Effector memory CD4-positive, alpha-beta T cell (primary cell): ENCODE measurements at places on chromosomes 7 and 10.

- DNase-seq: no peak
Observed at GRCh38 chr10:24907956-24908355, 44.5 kb downstream of the PRTFDC1 start.

- DNase-seq: no peak
Observed at GRCh38 chr10:91980319-91980718, 56.7 kb downstream of the BTAF1 start.

DNA sequence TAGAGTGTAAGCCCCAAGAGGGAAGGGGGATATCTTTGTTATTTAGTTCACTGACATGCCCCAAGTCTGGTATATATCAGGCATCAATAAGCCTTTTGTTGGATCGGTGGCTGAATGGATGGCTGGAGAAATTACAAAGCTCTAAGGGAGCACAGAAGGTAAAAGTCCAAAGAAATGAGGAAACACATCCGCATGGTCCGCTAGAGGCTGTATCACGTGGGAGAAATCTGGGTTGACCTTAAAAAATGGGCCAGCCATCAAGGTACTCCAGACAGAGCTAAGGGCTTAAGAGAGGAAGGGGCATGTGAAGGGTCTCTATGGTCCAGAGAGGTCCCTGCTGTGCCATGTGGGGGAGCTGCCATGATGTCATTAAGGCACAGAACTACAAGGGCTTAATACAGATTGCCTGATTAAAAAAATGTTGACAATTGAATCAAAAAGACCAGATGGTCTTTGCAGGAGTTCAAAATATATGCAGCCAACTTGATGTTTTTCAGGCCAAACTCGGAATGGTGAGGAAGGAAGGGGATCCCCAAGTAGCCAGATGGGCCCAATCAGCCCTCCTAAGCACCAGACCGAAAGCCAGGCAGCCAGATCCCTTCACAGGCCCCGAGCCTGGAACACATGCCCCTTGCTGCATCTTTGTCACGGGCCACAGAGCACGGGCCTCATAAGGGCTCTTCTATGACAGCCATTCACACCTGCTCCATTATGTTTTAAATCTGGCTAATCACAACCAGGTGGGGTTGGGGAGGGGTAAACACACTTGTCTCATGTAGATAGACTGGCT, 31.9 kb downstream of the SCRN1 start:
- DNase-seq: no peak

- DNase-seq: no peak
Observed at GRCh38 chr7:13908667-13909397, 80.6 kb downstream of the ETV1 start.

DNA sequence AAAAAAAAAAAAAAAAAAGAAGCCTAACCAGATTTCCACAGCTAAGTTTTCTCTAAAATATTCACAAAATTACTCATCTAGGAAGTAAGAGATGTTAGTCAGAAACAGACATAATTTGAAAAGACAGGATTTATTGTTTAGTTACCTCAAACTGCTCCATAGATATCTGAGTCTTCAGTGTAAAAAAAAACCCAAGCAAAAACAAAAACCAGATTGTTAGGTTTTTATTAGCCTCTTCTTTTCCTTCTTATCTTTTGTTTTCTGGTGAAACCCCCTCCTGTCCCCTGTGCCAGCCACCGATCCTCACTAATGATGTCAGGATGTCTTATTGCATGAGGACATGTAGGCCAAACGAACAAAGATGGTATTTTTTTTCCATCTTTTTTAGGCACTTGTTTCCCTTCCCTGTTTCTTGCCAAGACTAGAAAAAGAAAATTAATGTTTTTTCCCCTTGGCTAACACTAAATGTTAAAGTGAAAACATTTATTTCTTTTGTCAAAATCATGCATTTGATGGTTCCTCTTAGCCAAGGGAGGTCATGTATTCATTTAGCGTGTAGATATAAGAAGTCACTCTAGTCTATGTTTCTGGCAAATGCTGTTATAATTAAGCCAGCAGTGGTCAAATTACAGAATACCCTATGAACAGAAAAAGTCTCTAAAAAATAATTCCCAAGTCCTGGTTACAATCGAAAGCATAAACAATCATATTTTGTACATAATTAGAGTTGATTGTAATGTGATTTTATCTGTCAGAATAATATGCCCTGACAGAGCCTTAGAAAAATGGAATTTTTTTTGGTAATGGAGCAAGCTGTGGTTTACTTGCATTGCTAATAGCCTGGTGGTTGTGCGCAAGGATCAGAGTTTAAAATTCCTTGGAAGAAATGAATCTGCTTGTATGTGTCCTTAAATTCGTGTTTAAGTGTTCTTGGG, 702.4 kb upstream of the FZD8 start:
- DNase-seq: no peak

DNA sequence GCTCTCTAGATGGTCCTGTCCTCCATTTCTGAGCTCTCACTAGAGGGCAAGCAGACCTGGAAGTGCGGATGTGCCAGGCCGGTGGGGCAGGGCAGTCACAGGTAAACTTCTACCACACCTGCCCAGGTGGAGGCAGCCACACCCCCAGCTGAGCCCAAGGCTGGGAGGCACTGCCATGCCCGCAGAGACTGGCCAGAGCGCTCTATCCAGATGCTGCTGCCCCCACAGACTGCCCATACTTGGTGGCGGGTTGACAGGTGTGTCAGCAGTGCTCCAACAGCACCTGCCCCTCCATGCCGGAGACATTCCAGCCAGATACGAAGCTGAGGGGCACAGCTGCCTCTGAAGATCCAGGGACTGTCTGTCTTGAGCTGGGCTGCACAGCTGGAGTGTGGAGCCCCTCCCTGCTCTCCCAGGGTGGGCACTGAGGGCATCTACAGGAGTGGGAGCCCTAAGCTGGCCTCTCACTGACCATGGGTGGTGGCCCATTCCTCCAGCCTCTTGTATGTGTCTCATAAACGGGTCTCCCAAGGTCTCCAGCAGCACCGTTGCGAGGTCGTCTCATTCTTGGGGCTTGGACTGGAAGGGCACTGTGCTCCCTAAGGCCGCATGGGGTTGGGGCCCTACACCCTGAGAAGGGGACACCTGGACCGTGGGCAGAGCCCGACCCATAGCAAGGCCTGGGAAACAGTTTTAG, 38.2 kb upstream of the PPIF start:
- no peak for DNase-seq

- no peak for DNase-seq
Observed at GRCh38 chr10:62388328-62388727, 14.2 kb downstream of the ZNF365 start.

DNA sequence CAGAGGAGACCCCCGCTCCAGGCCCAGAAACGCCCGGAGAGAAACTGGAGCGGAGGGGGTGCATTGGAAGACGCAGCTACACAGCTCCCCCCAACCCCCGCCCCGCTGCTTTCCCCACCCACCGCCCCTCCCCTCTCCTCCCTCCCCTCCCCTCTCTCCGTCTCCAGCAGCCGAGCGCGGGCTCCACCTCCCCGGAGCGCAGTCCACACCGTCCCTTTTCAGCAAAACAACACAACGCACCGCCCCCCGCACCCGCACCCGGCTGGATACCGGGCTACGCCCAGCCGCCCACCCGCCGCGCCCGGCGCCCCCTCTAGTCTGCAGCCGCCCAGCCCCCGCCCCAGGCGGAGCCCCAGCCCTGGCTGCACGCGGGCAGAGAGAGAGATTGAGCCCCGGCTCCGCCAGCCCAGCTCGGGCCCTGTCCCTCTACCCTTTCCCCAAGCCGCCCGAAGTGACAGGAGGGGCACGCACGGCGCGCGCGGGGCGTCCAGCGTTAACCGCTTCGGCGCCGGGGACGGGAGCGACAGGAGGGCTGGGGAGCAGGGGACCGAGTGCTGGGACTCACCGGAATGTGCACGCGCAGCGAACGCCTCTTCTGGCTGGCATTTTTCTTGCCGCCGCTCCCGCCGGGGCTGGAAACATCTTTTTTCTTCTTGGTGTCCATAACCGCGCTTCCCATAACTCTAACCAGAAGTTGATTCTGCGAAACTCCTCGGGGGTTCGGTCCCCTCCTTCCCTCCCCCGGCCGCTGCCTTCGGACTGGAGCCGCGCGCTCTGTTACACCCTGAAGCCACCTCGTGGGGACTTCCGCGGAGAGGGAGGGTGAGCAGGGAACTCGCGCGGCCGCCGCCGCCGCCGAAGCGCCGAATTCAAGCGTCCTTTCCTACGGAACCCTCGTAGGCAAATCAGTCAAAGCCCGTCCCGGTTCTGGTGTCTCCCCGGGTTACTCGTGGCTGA, 695 bp downstream of the PRKAG2 start:
- DNase-seq: peak; percentile 50

DNA sequence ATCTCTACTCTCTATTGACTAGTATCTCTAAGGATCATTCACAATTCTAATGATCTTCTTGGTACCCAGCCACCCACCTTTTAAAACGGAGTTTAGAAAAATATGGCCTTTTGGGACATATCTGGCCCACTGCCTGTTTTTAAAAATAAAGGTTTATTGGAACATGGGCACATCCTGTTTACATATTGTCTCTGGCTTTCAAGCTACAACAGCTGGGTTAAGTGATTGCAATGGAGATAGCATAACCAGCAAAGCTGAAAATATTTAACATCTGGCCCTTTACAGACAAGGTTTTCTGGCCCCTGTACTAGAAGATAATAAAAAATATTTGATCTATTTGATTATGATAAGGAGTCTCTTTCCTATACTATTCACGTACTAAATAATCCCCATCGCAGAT, 232.4 kb upstream of the RHOBTB1 start:
- DNase-seq: no peak
